ENCODE measurements at places on chromosomes 16 and 17.

- DNase-seq: no peak
Measured at GRCh38 chr16:89723279-89724250, 2.2 kb downstream of the ZNF276 start.

- DNase-seq: no peak
Measured at GRCh38 chr17:82962163-82962720, 117.2 kb upstream of the METRNL start.

GRCh38 chr17:49440581-49440980 is 25.9 kb upstream of the PHB1 start:
- no peak for DNase-seq

- DNase-seq: no peak
Measured at GRCh38 chr17:75403131-75403530, 2.3 kb downstream of the GRB2 start.

GRCh38 chr17:57484826-57485565 is 228.7 kb downstream of the MSI2 start:
- no peak for DNase-seq

DNA sequence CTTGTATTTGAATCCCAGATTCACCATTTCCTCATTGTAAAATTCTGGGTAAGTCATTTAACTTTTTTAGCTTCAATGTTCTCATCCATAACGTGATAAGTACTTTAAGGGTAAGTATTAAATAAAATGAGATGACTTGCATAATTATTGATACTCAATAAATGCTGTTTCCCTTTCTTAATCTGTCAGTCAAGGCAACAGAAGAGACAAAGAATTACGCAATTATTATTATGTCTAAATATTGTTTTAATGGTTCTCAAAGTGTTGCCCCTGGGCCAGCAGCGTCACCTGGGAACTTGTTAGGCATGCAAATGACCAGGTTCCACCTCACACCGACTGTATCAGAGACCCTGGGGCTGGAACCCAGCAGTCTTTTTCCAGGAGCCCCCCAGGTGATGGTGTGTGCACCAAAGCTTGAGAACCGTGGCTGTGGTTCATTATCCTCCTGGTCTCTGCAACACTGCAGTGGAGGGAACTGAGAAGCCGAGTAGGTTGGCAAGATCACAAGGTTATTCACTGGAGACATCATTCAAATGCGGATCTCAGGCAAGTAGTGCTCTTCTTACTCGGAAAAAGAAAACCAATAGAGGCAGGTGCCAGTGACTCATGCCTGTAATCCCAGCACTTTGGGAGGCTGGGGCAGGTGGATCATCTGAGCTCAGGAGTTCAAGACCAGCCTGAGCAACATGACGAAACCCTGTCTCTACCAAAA is 43.5 kb downstream of the LYRM9 start:
- DNase-seq: no peak

GRCh38 chr16:29687755-29688154 is 8.8 kb downstream of the QPRT start:
- no peak for DNase-seq
